ENCODE measurements at places on chromosomes 13 and 19.
A peak's percentile ranks its signal among the peaks of the same experiment; 100 is the strongest.

GRCh38 chr13:28534210-28534609 is 39.3 kb upstream of the FLT1 start:
- DNase-seq = no peak

GRCh38 chr13:79459906-79460305 is 21.0 kb upstream of the NDFIP2 start:
- no peak for DNase-seq

- no peak for DNase-seq
These were observed 19.7 kb downstream of the RANBP3 start for GRCh38 chr19:5958074-5958850.

GRCh38 chr19:48945415-48945814 is 9.3 kb upstream of the BAX start:
- DNase-seq = no peak

DNA sequence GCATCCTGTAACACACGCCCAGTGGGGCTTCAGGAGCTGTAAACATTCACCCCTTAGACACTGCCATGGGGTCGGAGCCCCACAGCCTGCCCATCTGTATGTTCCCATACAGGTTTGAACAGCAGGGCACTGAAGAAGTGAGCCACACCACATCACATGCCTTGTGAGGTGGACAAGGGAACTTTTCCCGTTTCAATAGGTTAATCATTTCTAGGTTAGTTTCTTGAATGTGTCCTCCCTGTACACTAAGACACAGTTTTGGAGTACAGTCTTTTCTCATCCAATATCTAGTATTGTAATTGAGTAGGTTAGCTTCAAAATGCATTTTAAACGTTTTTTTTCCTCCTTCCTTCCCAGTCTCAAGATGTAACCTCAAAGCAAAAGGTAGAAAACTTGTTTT is 700.2 kb upstream of the PCDH20 start:
- no peak for DNase-seq

- DNase-seq = peak; percentile 30
These were observed 16.6 kb upstream of the LRP3 start for GRCh38 chr19:33177417-33177979.

GRCh38 chr13:78607409-78608251 is 4.3 kb upstream of the POU4F1 start:
- no peak for DNase-seq

DNA sequence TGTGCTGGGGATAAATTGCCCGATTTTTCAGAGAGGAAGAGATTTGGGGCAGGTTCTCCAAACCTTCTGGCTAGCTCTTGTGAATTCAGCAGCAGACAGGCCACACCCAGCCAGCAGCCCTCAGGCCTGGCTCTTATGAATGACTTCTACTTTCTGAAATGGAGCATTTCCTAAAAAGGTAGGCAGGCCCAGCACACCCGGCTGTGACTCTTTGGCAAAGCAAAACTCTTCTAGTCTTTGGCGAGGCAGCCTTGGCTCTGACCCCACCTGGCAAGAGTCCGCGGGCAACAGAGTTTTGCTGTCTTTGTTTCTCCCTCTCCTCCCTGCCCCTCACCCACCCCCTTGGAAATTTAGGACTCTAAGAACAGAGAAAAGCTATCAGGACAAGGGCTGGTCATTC is 221.2 kb downstream of the ZNF536 start:
- no peak for DNase-seq

DNA sequence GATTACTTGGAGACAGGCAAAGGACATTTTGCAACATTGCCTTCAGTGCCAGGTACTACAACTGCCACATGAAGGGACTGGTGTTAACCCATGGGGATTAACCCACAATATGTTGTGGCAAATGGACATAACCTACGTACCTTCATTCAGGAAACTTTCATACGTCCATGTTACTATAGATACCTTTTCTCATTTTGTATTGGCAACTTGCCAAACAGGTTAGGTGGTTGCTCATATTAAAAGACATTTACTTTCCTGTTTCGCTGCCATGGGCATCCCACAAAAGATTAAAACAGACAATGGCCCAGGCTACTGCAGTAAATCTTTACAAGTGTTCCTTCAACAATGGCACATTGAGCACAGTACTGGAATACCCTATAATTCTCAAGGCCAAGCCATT is 925.3 kb downstream of the SLITRK6 start:
- DNase-seq = no peak

DNA sequence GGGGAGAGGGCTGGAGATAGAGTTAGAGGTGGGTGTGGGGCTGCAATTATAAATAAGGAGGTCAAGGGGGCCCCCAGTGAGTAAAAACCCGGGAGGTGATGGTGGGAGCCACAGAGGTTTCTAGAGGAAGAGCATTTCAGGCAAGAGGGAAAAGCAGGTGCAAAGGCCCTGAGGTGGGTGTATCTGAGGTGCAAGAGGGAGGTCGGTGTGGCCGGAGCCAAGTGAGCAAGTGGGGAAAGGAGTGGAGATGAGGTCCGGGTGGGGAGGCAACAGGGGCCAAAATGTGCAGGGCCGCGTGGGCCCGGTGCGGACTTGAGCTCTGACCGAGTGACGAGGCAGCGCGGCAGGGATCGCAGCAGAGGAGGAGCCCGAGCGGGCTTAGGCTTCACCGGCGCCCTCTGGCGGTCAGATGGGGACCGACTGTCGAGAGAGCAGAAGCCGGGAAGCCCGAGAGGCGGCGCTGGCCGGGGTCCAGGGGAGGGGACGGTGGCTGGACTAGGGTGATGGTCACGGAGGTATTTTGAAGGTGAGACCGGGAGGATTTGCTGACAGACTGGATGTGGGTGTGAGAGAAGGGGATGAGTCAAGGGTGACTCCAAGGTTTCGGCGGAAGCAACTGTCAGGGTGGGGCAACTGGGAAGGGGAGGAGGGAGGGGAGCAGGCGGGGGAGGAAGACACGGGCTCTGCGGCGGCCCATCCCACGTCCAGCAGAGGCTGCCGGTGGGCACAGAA is 17.7 kb upstream of the SPACA4 start:
- DNase-seq = peak; percentile 85

- no peak for DNase-seq
These were observed 97.1 kb downstream of the SIPA1L3 start for GRCh38 chr19:38004186-38004520.

Measured in amniotic stem cell (primary cell).